ENCODE measurements at places on chromosomes 3 and 15. TPM values are rescaled to one million over a fixed set of nuclear protein-coding genes. Genes with fewer than 3 reads are reported as not detected.

Gene ABI3BP
- 0.21 TPM for total RNA-seq

Gene STAG1
- 43.7 TPM for total RNA-seq

Gene NTRK3
- not detected for total RNA-seq

DNA sequence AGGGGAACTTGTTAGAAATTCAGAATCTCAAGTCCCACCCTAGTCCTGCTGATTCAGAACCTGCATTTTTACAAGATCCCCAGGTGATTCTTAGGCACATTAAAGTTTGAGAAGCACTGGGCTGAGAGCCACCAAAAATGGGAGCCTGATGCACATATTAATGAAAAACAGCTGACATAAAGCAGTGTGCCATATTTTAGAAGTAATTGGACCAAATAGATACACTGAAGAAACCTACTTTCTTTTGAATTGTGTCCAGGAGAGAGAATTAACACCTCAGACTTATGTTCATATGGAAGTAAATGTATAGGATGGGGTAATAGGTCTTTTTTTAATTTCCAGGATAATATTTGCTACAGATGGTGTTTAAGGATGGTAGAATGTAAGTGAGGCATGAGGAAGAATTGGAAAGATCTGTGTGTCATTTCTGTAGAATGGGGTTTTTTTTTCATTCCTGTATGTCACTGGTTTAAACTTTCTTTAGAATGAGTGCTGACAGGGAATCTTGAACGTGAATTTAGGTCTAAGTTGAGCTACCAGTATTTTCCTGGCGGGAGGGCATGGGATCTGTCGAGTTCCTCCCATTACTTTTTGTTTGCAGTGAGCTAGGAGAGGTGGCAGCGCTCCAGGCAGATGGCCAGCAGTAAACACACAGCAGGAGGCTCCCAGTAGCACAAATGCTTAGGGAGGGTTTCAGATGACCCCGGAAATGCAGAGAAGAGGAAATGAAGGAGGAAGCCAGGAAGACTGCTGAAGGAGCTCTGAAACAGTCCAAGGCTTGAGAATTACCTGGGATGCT, 185.6 kb downstream of the PLCL2 start:
- no peak for DNase-seq
- H3K27me3 ChIP-seq = no peaks in the 10 kb centered on the region
- no peaks in the 10 kb centered on the region for H3K4me1 ChIP-seq
- H3K4me3 ChIP-seq = no peak overlapping the region

Gene STARD9
- 13.4 TPM for total RNA-seq

DNA sequence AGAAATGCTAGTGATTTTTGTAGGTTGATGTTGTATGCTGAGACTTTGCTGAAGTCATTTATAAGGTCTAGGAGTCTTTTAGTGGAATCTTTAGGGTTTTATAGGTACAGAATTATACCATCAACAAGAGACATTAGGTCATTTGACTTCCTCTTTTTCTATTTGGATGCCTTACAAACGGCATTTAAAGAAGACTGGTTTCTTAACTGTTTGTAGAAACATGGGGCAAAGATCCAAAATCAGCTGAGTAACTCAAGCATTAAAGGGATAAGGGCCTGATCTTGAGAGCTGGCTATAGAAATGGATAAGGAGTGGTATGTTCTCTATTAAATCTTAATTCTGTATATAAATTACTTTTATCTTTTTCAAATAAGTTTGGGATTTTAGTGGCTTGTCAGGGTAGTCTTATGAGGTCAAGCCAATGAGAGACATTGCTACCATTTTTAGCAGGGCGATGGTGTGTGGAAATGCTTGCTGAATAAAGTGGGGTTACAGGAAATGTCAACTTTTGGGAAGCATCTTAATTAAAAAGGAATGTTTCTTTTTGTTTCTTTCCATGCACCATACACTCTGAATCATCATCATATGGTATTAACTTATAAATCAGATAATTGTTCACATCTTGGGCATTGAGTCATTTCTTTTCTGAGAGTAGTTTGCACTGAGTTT, 197.7 kb upstream of the GBE1 start:
- H3K27me3 ChIP-seq = no peaks in the 10 kb centered on the region
- H3K4me3 ChIP-seq = no peak overlapping the region
- no peak overlapping the region for H3K27ac ChIP-seq
- DNase-seq = no peak

Gene GOLGA8T
- not detected for total RNA-seq

Gene PPP1R14D
- total RNA-seq = 0.64 TPM

- H3K27ac ChIP-seq = no peak overlapping the region
- H3K27me3 ChIP-seq = no peaks in the 10 kb centered on the region
- DNase-seq = no peak
- H3K4me1 ChIP-seq = 0 out of 2 replicates have a peak, but pooled peaks cover 4% of the 10 kb centered on the region
- H3K4me3 ChIP-seq = no peak overlapping the region
Observed at GRCh38 chr3:161264852-161265251, 43.7 kb downstream of the NMD3 start.

- H3K4me1 ChIP-seq = no peaks in the 10 kb centered on the region
- no peak overlapping the region for H3K4me3 ChIP-seq
- H3K27me3 ChIP-seq = no peaks in the 10 kb centered on the region
- H3K36me3 ChIP-seq = no peaks in the 10 kb centered on the region
- no peak overlapping the region for H3K27ac ChIP-seq
- DNase-seq = no peak
Observed at GRCh38 chr15:65761210-65761926, 30.7 kb downstream of the DENND4A start.

- no peaks in the 10 kb centered on the region for H3K27me3 ChIP-seq
- H3K4me3 ChIP-seq = no peak overlapping the region
- H3K36me3 ChIP-seq = peaks cover 27% of the 10 kb centered on the region
- no peak overlapping the region for H3K27ac ChIP-seq
- H3K4me1 ChIP-seq = peaks cover 29% of the 10 kb centered on the region
Observed at GRCh38 chr15:69459066-69459465, 6.4 kb downstream of the RPLP1 start.

- no peaks in the 10 kb centered on the region for H3K4me1 ChIP-seq
- no peak for DNase-seq
- H3K27ac ChIP-seq = no peak overlapping the region
- no peaks in the 10 kb centered on the region for H3K27me3 ChIP-seq
- no peaks in the 10 kb centered on the region for H3K36me3 ChIP-seq
Observed at GRCh38 chr3:50581459-50581842, 12.1 kb downstream of the HEMK1 start.

All from Panc1 (cell line).